Lung (tissue), 17 donors: ENCODE measurements at places on chromosomes 4 and X. TPM values are rescaled to one million over a fixed set of nuclear protein-coding genes. Genes with fewer than 3 reads are reported as not detected.
A peak's percentile ranks its signal among the peaks of the same experiment; 100 is the strongest.

DNA sequence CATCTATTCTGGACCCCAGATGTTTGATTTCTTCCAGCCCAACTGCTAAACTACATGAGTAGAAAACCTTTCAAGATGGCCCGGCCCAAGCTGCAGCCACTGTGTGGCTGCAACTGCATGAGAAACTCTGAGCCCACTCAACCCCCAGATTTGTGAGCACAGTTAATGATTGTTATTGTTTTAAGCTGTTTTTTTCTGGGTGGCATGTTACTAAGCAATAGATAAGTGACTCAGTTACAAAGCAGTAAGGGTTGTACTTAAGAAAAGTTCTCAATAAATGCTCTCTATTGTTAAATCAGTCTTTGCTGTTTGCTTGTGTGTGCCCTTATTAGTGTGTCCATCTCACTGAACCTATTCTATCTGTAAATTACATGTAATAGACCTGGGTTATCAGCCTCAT, 51.8 kb downstream of the GC start:
- DNase-seq: no peak

DNA sequence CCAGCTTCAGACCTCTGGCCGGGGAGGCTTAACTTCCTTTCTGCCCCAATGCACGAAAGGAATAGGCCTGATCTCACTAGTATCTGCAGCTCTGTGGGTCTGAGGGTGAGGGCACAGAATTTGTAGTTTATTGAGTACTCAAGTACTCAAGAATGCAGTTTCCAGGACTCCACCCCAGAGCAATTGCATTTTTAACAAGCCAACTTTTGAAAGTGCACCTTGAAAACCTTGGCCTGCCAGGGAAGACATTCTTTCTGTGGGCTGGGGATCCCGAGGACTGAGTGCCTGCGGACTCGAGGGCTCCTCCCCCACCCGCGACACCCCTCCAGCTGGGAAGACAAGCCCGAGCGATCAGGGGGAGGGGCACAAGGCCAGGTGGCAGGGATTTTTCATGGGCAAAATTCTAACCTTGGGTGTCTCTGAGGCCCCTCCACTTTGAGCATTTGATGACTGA, 22.4 kb downstream of the RS1 start:
- DNase-seq: peak; percentile 10

GRCh38 chrX:115233497-115234455, at the start of gene LRCH2:
Gene LRCH2, minus strand, starts transcription at chrX:115234096. Its CDS starts 55 bp downstream, at chrX:115234041.
- peak; percentile 81 for DNase-seq

DNA sequence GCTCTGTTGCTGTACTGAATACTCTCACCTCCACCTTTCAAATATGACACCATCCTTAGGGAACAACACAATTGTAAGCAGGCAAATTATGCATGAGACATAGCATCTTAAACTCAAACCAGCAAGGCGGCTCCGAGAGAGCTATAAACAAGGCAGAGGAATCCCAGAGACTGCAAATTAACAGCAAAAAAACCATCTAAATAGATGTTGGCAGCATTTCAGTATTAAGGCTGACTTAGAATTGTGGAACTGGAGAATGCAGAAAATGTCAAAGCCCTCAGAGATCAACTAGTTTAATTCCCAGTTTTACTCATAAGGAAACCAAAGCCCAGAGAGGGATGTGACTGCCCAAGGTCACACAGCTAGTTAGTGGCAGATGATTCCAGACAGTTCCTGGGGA, 37.2 kb upstream of the SPANXC start:
- DNase-seq: peak; percentile 52

GRCh38 chr4:99763635-99764101, 53.0 kb upstream of the DAPP1 start:
- no peak for DNase-seq

GRCh38 chrX:135112096-135112729, 8.1 kb downstream of the ETDB start:
- no peak for DNase-seq

DNA sequence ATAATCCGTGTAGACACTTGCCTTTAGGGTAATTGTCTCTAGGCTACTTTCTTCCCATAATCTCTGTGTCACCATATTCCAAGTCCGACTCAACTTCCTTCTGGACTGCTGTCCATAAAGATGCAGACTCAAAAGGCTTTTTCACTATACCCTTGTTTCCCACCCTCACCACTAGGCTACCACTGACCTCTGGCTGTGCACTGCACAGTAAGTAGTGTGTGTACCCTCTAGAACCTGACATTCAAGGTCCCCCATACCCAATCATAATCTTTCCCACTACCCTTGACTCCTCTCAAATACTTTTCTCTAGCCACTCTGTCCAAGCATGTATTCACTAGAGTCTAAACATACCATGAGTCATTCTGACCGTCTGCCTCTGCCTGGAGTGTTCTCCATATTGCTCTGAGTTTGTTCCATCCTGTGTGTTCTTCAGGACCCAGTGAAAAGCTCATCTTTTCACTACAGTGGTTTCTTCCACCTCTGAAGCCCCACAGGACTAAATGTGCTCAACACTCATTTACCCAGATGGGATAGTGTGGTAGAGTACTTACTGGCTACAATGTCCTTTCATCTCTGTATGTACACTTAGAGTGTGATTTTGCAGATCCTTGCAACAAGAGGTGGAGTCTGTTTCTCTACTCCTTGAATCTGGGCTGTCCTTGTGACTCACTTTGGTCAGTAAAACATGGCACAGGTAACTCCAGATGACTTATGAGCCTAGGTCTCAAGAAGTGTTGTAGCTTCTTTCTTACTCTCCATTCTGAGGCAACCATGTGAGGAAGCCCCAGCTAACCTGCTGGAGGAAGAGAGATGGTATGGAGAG, 17.4 kb downstream of the JADE3 start:
- DNase-seq: no peak

DNA sequence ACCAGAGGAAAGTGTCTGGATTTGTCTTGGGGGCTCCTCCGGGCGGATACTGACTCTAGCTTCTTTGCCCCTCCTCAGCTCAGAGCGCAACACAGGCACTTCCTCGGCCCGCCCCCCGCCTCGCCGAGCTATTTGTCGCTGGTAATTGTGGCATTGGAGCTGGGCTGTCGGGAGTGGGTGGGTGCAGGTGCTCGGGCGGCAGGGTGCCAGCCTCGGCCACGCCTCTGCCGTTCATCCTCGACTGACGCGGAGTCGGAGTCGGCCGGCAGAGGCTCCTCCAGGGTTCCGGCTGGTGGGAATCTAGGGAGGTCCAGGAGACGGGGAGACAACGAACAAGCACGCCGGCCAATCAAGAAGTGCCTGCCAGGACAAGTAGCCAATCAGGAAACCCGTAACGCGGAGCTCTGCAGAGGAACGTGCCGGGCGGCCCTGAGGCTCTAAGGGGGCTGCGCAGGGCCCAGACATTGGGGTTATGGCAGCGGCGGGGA, 3.9 kb upstream of the SYN1 start:
- DNase-seq: peak; percentile 78

GRCh38 chr4:81255524-81255923, 40.5 kb upstream of the PRKG2 start:
- no peak for DNase-seq

DNA sequence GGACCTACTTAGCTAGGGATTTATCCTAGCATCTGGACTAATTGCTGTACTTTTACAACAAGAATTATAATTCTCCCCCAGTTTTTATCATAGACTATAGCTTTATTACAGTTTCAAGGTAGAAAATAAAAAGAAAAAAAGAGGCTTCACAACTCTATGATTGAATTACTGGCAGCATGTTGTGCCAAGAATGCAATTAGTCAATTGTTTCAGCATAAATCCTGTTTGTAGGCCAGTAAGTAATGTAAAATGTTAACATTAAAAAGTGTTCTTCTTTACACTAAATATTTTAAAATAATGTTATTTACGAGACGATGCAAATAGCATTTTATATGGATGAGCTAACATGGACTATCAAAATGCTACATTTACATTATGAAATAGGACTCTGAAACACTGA, 228.4 kb downstream of the MAPK10 start:
- DNase-seq: no peak

DNA sequence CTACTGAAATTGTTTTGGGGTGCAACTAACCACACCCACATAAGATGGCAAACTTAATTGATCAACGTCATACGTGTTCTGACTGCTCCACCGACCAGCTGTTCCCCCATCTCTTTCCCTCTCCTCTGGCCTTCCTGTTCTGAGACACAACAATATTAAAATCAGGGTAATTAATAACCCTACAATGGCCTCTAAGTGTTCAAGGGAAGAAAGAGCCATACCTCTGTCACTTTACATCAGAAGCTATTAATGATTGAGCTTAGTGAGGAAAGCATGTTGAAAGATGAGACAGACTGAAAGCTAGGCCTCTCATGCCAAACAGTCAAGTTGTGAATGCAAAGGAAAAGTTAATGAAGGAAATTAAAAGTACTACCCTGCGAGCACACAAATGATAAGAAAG, 173.9 kb upstream of the FTHL17 start:
- DNase-seq: no peak

GRCh38 chrX:65920620-65921019, 119.3 kb downstream of the VSIG4 start:
- no peak for DNase-seq

Gene GAB3
- total RNA-seq: 12.2 TPM

Gene ABCD1
- 19.7 TPM for total RNA-seq

Gene FHL1
- 210 TPM for total RNA-seq

Gene RP2
- total RNA-seq: 21.9 TPM

Gene XAGE2
- 4.8 TPM for total RNA-seq

Gene ZDHHC15
- 5.3 TPM for total RNA-seq

Gene BMX
- 4.0 TPM for total RNA-seq

Gene NDST3
- not detected for total RNA-seq
